ENCODE measurements at places on chromosomes 2 and 18. TPM values are rescaled to one million over a fixed set of nuclear protein-coding genes. Genes with fewer than 3 reads are reported as not detected.

ALPI gene
- polyA plus RNA-seq: 261 TPM

GPBAR1 gene
- 1.4 TPM for polyA plus RNA-seq

FAM228A gene
- 0.34 TPM for polyA plus RNA-seq

POTEE gene
- not detected for polyA plus RNA-seq

SLC11A1 gene
- 0.87 TPM for polyA plus RNA-seq

MC2R gene
- polyA plus RNA-seq: not detected

RAB27B gene
- polyA plus RNA-seq: 7.5 TPM

GDF7 gene
- 0.16 TPM for polyA plus RNA-seq

SERPINB4 gene
- polyA plus RNA-seq: not detected

STPG4 gene
- polyA plus RNA-seq: not detected

CSRNP3 gene
- polyA plus RNA-seq: 0.90 TPM

CYBRD1 gene
- polyA plus RNA-seq: 305 TPM

DNA sequence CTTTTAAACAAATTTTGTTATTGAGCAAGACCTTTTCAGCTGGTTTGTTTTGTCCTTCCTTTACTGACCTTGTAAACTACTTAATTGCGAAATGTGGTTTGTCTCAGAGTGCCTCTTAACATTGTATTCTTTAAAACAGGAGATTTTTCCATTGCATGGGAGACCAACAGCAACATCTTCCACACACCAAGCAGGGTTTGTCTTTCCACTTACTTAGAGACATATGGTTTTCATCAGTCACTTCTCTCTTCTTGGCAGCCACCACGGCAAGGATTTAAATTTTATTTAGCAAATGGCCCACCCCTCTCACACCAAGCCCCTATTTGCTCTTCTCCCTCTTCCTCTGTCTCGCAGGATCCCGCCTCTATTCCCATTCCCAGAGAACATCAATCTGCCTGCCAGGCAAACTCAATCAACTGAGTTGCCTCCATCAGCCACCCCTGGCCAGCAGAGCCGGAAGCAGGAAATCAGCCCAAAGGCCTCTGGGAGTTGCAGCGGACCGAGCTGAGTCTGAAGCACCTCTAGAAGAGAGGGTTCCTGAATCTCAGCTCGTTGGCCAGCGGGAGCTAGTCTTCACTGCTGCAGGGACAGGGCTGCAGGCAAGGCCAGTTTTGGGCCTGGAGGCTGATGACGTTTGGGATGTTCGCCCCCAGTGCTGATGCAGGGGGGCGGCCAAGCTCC lies 11.3 kb upstream of the CIB4 start:
- peak; percentile 30 for DNase-seq

DNA sequence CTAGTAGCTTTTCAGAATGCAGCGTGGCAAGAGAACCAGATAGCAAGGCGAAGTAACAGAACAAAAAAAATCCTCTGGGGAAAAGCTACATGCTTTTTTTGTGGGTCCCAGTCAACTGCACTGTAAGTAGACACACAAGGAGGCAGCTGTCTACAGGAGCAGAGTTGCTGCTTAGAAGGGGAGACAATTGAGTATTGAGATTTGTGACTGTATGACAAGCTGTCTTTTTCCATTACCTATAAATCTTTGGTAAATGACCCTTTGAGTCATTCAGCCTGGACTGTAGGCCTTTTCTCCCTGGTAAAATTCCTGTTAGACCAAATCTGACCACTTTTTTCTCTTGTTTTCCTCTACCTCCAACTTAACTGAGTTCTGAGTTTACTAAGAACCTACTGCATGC lies 144.1 kb upstream of the FOSL2 start:
- DNase-seq: no peak

GRCh38 chr2:7363906-7364305 lies 446.7 kb downstream of the RNF144A start:
- DNase-seq: no peak

GRCh38 chr2:12862541-12862940 lies 145.8 kb downstream of the TRIB2 start:
- no peak for DNase-seq

DNA sequence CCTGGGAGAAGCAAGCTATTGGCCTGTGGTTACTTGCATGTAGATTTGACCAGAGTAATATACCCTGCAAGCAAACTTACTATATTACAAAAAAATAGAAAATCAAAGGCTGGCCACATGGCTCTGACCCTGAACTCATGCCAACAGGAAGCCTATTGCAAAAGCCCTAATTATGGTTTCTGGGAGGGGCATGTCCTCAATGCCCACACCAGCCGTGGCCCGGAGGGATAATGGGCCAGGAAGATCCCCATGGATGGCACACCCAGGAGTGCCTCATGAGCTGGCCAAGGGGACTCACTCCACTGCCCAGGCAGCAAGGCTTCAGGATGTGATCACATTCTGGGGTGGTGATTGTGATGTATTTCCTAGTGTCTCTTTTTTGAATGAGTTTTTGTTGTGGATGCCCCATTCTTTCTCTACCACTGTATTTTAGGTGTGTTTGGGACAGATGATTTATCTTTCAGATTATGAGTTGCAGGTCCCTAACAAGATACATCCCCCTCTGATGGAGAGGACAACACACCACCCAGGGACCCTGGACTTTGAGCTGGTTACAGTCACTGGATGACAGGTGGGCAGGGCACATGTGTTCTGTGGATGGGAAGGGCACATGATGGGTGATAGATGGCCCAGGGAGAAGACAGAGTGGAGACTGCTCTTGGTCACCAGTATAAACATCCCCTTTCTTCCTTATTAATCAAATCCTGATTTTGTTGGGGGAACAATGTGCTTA lies 18.7 kb upstream of the TFCP2L1 start:
- DNase-seq: no peak

DNA sequence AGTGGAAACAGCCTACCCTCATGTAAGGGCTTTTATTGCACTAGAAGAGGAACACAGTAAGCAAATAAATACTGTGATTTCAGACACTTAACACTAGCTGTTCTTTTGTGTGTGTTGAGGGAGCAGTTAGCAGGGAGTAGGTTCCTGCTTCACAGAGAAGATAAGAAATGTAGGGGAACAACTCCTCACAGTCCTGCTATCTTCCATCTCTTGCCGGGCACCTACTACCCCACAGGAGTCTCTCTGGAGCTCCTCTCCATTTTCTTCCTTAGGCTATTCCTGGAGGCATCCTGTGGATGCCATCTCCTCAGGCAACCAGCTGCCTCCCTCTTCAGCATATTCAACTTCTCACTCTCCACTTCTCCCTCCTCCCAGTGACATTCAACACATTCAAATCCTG lies 145.0 kb downstream of the SRBD1 start:
- DNase-seq: no peak

DNA sequence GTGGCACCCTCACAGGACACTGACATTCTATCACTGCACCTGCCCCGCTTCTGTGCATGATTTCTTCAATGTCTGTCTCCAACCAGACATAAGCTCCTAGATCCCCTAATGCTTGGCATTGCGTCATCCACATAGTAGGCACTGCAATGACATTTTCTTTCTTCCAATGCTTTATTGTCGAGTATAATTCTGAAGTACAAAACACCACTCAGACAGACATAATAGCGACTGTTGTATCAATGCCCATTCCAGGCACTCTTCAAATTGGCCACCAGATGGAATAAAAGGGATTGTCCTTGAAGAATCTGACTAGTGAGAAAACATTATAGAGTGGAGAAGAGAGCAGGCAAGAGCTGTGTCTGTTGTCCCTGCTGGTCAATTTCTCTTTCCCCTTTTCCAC lies 89.0 kb downstream of the LPIN1 start:
- no peak for DNase-seq

GRCh38 chr2:25551316-25551715 lies 122.1 kb downstream of the DTNB start:
- DNase-seq: no peak

DNA sequence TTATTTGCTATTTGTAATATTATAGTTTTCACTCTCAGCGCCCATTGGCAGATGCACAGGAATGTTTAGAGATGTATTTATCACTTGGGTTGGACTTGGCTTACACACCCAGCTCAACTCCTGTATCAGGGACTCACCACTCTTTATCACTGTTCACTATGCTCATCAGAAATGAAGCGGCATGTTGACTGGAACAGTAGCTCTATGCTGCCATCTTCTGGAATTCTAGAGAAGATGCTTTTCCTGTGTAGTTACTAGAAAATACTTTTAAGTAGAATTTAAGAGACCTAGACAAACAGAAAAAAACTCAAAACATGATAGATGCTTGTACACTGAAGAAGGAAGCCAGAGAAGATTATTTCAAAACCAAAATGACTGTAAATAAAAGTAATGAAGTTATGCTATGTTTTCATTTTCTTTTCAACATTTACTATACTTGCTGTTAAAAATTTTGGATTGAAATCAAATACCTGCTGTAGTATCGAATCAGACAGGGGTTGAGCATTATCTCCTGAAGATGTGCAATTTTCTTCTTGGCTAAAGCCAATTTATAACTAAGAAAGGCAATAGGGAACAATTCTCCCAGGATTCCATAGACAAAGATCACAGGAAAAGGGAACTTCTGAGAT lies 47.4 kb upstream of the NXPH2 start:
- peak; percentile 58 for DNase-seq

DNA sequence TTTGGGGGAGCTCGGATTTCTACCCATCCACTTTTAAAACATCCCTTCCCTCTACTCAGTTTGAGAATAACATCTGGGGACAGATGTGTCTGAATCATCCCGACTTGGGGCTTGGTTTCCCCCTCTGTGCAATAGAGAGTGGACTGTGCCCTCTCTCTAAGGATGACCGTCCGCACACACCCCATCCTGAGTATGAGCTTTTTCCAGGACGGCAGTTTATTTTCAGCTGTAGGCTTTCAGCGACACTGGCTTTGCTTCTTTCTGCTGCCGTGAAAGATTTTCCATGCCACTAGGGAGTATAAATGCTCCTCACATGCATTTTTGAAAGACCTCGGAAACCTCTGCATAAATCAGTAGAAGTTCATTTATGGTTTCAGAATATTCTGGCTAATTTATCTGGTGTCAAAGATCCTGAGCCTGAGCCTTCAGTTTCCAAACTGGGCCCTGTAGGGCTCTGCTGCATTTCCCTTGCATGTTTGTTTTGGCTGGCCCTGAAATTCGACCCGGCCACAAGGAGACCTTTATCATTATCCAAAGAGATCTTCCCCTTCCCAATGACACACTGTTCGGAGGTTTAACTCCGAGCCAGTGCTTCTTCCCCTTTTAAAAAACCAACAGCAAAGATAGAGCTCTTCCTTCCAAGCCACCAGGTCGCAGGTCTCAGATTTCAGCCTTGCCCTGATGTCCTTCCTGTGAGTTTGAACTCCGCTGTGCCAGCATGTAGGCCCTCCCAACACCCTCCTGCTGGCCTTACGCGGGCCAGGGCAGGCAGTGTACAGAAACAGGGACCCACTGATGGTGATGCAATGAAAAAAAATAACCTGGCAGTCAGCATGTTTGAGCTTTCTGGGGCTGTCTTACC lies 53.3 kb downstream of the FECH start:
- DNase-seq: peak; percentile 33

GRCh38 chr2:12168354-12168753 lies 421.9 kb downstream of the LPIN1 start:
- no peak for DNase-seq

DNA sequence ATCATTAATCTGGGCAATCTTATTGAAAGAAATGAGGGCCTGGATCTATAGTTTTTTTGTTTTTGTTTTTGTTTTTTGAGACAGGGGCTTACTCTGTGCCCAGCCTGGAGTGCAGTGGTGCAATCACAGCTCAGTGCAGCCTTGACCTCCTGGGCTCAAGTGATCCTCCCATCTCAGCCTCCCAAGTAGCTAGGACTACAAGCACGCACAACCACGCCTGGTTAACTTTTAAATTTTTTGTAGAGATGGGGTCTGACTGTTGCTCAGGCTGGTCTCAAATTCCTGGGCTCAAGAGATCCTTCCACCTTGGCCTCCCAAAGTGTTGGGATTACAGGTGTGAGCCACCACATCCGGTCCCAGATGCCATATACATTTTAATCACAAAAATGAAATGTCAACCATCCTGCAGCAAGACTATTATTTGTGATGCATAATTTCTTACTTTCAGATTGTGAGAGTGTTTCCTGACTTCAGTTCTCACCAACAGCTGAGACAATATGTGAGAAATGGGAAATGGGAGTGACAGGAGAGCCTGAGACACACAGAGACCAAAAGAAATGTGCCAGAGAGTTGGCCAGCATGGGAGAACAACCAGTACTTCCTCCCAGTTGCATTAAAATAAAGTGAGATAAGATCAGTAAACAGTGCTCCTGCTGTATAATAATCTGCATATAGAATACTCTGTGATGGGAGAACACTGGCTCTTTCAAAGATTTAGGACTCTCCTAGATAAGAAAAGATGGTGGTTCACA lies 87.6 kb downstream of the METTL8 start:
- no peak for DNase-seq

- DNase-seq: no peak
These were observed 25.8 kb upstream of the SLC14A2 start for GRCh38 chr18:45589356-45590035.

DNA sequence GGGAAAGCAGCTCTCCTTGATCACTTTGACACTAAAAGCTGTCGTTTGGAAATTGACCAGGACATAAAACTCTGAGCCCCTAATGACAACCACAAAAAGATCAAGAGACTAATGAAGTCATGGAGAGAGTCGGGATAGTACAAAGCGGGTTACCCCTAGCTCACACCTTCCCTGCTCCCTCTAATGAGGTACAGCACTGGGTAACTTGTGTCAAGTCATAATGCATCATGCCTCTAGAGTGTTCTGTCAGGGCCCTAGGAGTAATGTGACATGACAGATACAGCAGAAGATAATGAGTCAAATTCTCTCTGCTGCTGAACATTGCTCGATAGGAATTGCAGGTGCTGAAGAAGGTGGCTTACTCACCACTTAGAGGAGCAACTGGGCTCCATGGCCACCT lies 130.7 kb downstream of the AQP4 start:
- no peak for DNase-seq

- no peak for DNase-seq
These were observed 198.2 kb downstream of the MYO1B start for GRCh38 chr2:191443446-191443845.

- DNase-seq: no peak
These were observed 194.5 kb upstream of the STK17B start for GRCh38 chr2:196365923-196366322.
